Activated T-helper 2 cell treated with anti-CD3 and anti-CD28 coated beads, Interferon-gamma antibody, Interleukin-2, Interleukin-4, amounts not matched to agents 10 μg/mL and 5 μg/mL and 100 μg/mL, durations not matched to agents 14 hours and 24 hours and 36 hours (primary cell): ENCODE measurements at places on chromosomes 7 and 10. TPM values are rescaled to one million over a fixed set of nuclear protein-coding genes. Genes with fewer than 3 reads are reported as not detected.

GRCh38 chr7:32958046-32959025, 1.1 kb downstream of the FKBP9 start:
- H3K27ac ChIP-seq = no peak overlapping the region
- DNase-seq = no peak
- H3K36me3 ChIP-seq = peaks cover 3% of the 10 kb centered on the region
- H3K4me3 ChIP-seq = peak overlapping the region; percentile 83

- peaks cover 7% of the 10 kb centered on the region for H3K27me3 ChIP-seq
- no peaks in the 10 kb centered on the region for H3K4me1 ChIP-seq
Measured at GRCh38 chr10:79397051-79397450, 48.4 kb downstream of the ZCCHC24 start.

ELOVL3 gene
- not detected in 2 replicates for total RNA-seq

DNA sequence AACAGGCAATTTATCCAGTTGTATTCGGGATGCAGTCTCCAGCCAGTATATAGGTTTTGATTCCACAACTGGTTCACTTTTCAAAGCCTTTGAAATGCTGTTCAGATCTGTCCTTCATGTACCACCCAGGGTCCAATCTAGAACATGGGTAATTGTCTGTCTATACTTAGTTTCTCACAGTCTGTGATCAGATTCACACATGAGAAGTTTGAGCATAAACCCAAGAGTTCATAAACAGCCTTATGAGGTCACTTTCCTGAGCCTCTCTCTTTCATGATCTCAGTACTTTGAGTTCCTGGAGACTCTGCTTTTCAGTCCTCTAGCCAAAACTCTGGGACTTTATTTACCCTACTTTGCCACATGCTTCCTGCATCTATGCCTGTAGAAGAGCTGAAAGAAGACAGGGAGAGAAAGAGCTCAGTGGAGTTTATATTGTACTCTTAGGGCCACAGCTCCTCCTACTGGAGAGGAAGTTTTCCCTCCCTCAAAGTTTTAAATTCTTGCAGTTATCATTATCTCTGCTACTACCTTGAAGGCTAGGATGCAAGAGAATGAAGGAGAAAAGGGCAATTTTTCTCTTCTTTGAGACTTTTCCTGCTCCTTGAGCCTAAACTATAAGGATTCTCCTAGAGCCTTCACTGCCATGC, 172.0 kb downstream of the ZEB1 start:
- H3K27me3 ChIP-seq = no peaks in the 10 kb centered on the region
- H3K4me1 ChIP-seq = peaks cover 8% of the 10 kb centered on the region
- H3K36me3 ChIP-seq = peaks cover 35% of the 10 kb centered on the region
- no peak overlapping the region for H3K4me3 ChIP-seq

TMEM225B gene
- total RNA-seq = 1.3 and 1.9 TPM in 2 replicates

GRCh38 chr10:129353101-129353500, 113.9 kb upstream of the MGMT start:
- no peak overlapping the region for H3K27ac ChIP-seq
- H3K27me3 ChIP-seq = no peaks in the 10 kb centered on the region
- no peaks in the 10 kb centered on the region for H3K4me1 ChIP-seq
- no peak overlapping the region for H3K4me3 ChIP-seq

GRCh38 chr7:101435461-101436220, 73.0 kb downstream of the COL26A1 start:
- no peak for DNase-seq
- H3K36me3 ChIP-seq = no peaks in the 10 kb centered on the region
- no peak overlapping the region for H3K27ac ChIP-seq
- H3K4me1 ChIP-seq = no peaks in the 10 kb centered on the region
- H3K4me3 ChIP-seq = no peak overlapping the region
- peaks cover 7% of the 10 kb centered on the region for H3K27me3 ChIP-seq

DNA sequence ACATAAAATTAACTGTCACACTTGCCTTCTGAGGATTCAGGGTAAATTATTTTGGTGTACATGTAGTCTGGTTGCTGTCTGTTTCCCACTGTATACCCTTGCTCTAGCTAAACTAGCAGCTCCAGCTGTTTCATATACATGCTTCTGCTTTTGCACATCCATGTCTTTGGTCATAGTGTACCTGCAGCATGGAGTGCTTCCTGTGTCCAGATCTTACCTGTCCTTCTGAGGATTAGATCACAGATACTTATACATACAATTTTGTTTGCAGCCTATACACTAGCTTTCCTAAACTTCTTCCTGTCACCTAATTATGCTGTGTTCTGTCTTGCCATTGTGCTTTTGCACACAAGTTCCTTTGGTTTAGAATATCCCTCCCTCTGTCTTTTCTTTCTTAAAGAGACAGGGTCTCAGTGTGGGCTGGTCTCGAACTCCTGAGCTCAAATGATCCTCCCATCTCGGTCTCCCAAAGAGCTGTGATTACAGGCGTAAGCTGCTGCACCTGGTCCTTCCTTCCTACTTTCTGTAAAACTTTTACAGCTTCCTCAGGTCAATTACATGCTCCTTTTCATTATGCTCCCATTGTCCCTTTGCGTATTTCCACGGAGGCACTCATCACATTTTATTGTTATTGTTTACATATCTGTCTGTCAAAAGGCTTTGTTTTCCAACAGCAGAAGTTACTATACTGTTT, 33.8 kb downstream of the TPST1 start:
- H3K4me3 ChIP-seq = no peak overlapping the region
- H3K27me3 ChIP-seq = no peaks in the 10 kb centered on the region

DNA sequence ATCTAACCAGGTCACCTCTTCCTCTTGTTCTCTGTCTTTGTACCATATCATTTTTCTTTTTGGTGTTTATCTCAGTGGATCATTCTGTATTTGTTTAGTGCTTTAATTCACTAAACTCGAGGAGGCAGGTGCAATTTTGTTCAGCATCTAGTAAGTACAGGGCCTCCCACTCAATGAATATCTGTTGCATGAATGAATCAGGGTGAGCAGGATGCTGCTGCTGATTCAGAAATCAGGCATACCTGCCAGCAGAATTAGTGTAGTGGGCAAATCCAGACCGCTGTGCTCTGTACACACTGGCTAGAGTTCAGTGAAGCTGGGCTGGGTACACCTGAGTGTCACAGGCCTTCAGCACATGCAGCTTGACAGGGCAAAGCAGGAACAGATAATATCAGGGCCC, 511.9 kb downstream of the SUGCT start:
- H3K36me3 ChIP-seq = peaks cover 4% of the 10 kb centered on the region
- H3K4me1 ChIP-seq = peaks cover 6% of the 10 kb centered on the region
- peaks cover 1% of the 10 kb centered on the region for H3K27me3 ChIP-seq
- no peak overlapping the region for H3K27ac ChIP-seq
- DNase-seq = no peak

EIF5AL1 gene
- 0.23 and 0.32 TPM in 2 replicates for total RNA-seq

FAM131B gene
- total RNA-seq = 1.3 and 2.0 TPM in 2 replicates

DNA sequence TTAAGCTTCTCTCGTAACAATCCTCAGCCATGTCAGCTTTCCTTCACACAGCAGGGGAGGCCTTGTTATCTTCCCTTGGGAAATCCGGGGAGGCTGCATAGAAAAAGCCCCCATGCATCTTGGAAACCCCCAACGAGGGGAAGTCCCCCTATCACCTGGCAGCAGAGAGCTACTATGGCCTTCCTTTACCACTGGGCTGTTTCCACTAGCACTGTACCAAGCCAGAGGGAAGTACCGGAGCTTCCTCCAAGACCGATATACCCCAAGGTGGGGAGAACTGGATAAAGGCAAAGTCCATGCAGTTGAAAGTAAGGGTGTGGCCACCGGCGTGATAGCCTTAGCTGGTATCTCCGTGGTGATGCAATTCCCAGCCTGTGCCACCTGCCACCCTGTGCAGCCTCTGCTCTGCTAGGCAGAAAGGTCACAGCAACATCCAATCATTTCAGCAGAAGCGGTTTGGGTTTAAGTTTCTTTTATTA, 4.4 kb upstream of the CLIP2 start:
- H3K27me3 ChIP-seq = peaks cover 17% of the 10 kb centered on the region
- H3K36me3 ChIP-seq = no peaks in the 10 kb centered on the region
- no peak for DNase-seq
- no peak overlapping the region for H3K27ac ChIP-seq
- H3K4me1 ChIP-seq = peaks cover 9% of the 10 kb centered on the region

CALD1 gene
- 10.1 and 11.3 TPM in 2 replicates for total RNA-seq

DNA sequence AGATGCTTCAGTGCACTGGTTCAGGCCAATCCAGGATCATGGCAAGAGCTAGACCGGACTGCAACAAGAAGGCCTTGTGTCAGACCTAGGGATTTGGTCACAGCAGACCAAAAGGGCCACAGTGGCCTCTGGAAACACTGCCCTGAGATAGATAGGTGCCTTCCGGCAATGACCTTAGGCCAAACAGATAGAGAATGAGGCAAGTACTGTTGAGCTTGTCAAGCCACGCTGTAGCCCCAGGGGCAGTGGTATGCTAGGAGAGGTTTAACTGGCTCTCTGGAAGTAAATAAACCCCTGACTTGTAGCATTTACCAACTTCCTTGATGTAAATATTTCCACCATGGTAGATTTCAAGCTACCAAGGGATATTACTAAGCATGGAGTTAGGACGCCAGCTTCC, 197.5 kb downstream of the GRID1 start:
- no peak overlapping the region for H3K27ac ChIP-seq
- peaks cover 8% of the 10 kb centered on the region for H3K27me3 ChIP-seq
- DNase-seq = no peak
- no peaks in the 10 kb centered on the region for H3K4me1 ChIP-seq

DNA sequence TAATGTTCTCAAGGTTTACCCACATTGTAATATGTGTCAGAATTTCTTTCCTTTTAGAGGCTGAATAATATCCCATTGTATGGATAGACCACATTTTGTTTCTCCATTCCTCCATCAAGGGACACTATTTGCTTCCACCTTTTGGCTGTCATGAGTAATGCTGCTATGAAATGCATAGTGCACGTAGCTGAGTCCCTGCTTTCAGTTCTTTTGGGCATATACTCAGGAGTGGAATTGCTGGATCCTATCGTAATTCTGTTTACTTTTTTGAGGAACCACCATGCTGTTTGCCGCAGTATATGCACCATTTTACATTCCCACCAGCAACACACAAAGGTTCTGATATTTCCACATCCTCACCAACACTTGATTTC, 60.0 kb downstream of the PRF1 start:
- no peaks in the 10 kb centered on the region for H3K27me3 ChIP-seq
- H3K36me3 ChIP-seq = no peaks in the 10 kb centered on the region
- H3K4me3 ChIP-seq = no peak overlapping the region
- no peaks in the 10 kb centered on the region for H3K4me1 ChIP-seq
- DNase-seq = no peak
- H3K27ac ChIP-seq = no peak overlapping the region

KNDC1 gene
- 0.39 and 0.51 TPM in 2 replicates for total RNA-seq

DNA sequence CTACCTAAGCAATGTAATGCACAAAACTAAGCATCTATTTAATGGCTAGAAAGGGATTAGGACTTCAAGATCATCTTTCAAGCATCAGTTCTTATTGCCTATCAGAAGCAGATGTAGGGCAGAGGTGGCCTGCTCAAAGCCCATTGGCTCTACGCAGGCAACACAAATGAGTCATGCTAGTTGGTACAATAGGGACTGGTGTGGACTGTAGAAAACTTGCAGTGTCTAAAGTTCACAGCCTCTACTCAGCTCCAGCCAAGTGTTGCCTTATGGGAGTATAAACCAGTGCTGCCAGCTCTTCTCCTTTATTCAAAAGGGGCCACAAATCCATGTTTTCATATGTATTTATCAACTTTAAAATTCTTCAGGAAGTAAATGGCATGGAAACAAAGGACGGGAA, 31.7 kb downstream of the ASAH2 start:
- no peak for DNase-seq
- H3K27me3 ChIP-seq = peaks cover 22% of the 10 kb centered on the region
- H3K27ac ChIP-seq = no peak overlapping the region
- no peaks in the 10 kb centered on the region for H3K36me3 ChIP-seq
- H3K4me1 ChIP-seq = peaks cover 3% of the 10 kb centered on the region

EGFR gene
- total RNA-seq = not detected in 2 replicates

TPK1 gene
- 12.4 and 17.5 TPM in 2 replicates for total RNA-seq

IL2RA gene
- total RNA-seq = 1,777 and 1,808 TPM in 2 replicates

DNA sequence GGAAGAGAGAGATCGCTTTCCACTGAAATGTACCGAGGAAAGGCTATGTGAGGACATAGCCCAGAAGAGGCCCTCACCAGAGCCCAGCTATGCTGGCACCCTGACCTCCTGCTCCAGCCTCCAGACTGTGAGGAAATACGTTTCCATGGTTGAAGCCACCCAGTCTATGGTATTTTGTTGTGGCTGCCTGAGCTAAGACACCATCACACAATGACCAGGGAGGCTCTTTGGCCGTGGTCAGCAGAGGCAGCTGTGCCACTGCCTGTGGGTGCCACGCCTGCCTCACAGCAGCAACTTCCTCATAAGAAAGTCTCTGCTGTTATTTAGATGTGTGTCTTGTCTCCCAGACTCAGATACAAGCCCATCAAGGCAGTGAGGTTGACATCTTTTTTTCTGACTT, 182.7 kb upstream of the PLXNA4 start:
- H3K36me3 ChIP-seq = no peaks in the 10 kb centered on the region
- H3K4me1 ChIP-seq = no peaks in the 10 kb centered on the region
- no peak overlapping the region for H3K27ac ChIP-seq
- H3K4me3 ChIP-seq = no peak overlapping the region

CHRM2 gene
- total RNA-seq = not detected in 2 replicates

DNA sequence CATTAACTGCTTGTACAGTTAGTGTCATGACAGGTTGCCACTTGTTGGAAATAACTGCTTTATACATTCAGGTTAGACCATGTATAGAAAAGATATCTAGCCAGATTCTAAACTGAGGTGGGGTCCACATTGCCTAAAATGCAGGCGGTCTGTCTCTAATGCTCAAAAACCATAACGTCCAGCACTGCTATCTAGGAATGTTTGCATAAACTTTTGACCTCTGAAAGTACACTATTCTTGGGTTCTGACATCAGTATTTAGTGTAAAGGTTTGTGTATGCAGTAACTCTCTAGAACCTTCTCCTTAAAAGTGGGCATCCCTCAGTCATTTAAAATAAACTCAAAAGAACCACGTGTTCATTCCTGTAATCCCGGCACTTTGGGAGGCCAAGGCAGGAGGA, 10.3 kb upstream of the FAM171A1 start:
- H3K27me3 ChIP-seq = peaks cover 22% of the 10 kb centered on the region
- no peak overlapping the region for H3K27ac ChIP-seq
- H3K36me3 ChIP-seq = no peaks in the 10 kb centered on the region

DNA sequence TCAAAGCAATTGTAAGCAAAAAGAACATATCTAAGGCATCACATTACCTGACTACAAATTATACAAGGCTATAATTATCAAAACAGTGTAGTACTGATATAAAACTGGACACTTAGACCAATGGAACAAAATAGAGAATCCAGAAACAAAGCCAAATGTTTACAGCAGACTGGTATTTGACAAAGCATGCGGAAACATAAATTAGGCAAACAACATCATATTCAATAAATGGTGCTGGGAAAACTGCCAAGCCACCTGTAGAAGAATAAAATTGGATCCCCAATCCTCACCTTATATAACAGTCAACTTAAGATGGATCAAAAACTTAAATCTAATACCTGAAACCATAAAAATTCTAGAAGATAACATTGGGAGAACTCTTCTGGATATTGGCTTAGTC, 240.8 kb upstream of the POM121L12 start:
- H3K36me3 ChIP-seq = no peaks in the 10 kb centered on the region
- H3K27me3 ChIP-seq = no peaks in the 10 kb centered on the region
- no peak for DNase-seq
- no peak overlapping the region for H3K4me3 ChIP-seq
- H3K27ac ChIP-seq = no peak overlapping the region

GRCh38 chr10:70441895-70442309, 421 bp upstream of the NODAL start:
- no peak overlapping the region for H3K4me3 ChIP-seq
- H3K4me1 ChIP-seq = peaks cover 4% of the 10 kb centered on the region
- H3K27me3 ChIP-seq = peaks cover 59% of the 10 kb centered on the region
- no peak for DNase-seq

GRCh38 chr7:156475666-156476065, 164.9 kb upstream of the RNF32 start:
- H3K36me3 ChIP-seq = no peaks in the 10 kb centered on the region
- peaks cover 33% of the 10 kb centered on the region for H3K27me3 ChIP-seq

TMED4 gene
- 70.3 and 75.1 TPM in 2 replicates for total RNA-seq

EN2 gene
- not detected in 2 replicates for total RNA-seq
